ENCODE measurements at places on chromosomes 5 and 9. TPM values are rescaled to one million over a fixed set of nuclear protein-coding genes. Genes with fewer than 3 reads are reported as not detected.

The SREK1IP1 gene
- total RNA-seq: 8.9 TPM

The FAM200C gene
- total RNA-seq: 5.6 TPM

The MYOT gene
- 2.3 TPM for total RNA-seq

The SPARC gene
- total RNA-seq: 220 TPM

The RELL2 gene
- 4.0 TPM for total RNA-seq

The IL5 gene
- total RNA-seq: not detected

The GOLGA1 gene
- 20.6 TPM for total RNA-seq

DNA sequence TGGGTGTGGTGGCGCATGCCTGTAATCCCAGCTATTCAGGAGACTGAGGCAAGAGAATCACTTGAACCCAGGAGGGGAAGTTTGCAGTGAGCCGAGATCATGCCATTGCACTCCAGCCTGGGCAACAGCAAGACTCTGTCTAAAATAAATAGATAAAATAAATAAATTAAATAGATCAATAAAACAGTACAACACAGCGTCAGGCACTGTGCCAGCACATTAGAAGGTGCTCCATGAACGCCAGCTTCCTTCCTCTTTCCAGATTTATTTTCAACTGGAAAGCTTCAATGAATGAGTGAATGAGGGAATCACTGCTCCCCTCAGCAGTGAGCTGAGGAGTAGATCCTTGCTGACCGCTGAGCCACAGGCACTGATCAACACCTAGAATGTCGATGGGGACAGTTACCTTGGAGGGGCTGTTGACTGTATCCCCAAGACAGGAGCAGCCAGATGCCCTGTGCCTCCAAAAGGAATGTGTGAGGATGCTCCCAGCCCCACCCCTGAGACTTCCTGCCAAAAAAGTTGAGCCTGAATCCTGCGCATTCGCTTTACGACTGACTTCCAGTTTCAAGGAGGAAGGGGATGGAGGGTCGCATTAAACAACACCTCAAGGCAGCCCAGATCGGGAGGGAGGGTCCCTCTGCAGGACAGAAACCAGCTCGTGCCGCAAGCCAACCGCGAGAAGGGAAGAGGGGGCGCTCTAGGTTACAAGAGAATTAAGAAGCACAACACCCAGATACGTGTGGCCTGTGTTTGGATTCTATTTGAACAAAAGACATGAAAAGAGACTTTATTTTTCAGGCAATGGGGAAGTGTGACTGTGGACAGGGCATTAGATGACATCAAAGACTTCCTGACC is 54.0 kb upstream of the CNOT6 start:
- DNase-seq: no peak

DNA sequence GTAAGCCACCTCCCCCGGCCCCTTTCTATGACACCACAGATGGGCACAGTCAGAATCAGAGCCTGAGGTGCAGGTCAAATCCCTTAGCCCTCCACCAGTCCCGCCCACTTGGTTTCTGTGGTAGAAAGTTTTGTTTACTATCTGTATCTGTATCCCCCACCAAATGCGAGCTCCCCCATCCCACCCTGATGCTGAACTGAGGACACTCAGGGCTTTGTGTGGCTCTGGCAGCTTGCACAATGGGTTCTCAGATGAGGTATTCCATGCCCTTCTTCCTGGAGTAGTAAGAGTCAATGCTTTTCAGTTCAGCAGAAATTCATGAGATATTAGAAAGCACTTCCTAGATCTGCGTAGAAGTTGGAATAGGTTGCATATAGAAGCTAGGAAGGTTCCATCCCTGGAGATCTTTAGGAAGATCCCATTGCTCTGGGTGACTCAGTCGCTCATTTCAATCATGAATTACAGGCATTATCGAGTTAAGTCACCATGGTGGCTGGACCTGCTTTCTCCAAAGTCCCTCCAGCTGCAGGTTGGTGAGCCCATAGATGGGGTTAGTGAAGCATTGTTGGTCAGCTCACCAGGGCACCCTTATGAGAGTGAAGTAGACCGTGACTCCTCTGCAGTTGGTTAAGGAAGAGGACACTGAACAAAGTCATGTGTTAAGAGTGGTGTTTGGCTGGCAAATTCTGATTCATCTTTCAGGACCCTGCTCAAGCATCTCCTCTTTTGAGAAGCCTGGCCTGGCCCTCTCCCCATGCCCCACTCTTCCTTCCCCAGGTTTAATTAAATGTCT is 10.6 kb upstream of the KCNIP1 start:
- DNase-seq: no peak

GRCh38 chr9:104868687-104869404 is 59.1 kb downstream of the ABCA1 start:
- DNase-seq: peak; percentile 47

- no peak for DNase-seq
These were observed 74.6 kb downstream of the LMNB1 start for GRCh38 chr5:126851501-126852011.

GRCh38 chr5:42628821-42629220 is 127.8 kb upstream of the CCDC152 start:
- no peak for DNase-seq

- DNase-seq: no peak
These were observed 258.2 kb upstream of the MAP3K1 start for GRCh38 chr5:56557198-56557597.

Measured in breast epithelium (tissue), 4 donors.